Fibroblast of skin of scalp (primary cell): ENCODE measurements at places on chromosomes 2 and 18.

GRCh38 chr18:1806884-1807615 lies 764.3 kb downstream of the METTL4 start:
- DNase-seq, result no peak

GRCh38 chr18:8477615-8478014 lies 131.6 kb upstream of the RAB12 start:
- no peak for DNase-seq

DNA sequence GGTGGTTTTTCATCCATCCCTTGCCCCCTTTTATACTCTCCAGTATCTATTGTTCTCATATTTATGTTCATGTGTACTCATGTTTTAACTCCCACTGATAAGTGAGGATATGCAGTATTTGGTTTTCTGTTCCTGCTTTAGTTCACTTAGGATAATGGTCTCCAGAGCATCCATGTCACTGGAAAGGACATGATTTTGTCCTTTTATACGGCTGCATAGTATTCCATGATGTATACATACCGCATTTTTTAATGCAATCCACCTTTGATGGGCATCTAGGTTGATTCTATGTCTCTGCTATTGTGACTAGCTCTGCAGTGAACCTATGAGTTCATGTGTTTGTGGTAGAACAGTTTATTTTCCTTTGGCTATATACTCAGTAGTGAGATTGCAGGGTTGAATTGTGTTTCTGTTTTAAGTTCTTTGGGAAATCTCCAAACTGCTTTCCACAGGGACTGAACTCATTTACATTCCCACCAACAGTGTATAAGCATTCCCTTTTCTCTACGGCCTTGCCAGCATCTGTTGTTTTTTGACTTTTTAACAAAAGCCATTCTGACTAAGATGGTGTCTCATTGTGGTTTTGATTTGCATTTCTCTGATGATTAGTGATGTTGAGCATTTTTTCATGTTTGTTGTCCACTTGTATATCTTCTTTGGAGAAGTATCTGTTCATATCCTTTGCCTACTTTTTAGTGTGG lies 420.2 kb downstream of the THSD7B start:
- peak; percentile 33 for DNase-seq

DNA sequence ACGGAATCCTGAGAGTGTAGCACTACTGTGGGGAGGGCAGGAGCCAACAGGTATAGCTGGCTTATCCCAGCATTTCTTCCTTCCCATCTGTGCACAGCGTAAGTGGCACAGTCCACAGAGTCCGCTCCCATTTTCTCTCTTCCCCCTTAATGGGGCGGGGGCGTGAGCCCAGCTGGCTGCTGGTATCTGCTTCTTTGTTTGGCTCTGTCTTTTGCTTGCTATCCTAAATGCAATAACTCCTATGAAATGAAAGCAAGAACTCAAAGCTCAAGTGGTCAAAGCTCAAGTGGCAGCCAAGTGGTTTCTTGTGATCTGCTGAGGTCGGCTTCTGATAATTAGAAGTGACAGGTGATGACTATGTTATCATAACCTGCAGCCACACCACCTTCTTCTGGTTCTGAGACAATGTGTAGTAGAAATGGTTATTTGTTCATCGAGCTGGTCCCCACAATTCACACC lies 192.7 kb downstream of the PLCL1 start:
- DNase-seq, result no peak

- DNase-seq, result no peak
Observed at GRCh38 chr18:50330176-50330575, 42.7 kb upstream of the CXXC1 start.

DNA sequence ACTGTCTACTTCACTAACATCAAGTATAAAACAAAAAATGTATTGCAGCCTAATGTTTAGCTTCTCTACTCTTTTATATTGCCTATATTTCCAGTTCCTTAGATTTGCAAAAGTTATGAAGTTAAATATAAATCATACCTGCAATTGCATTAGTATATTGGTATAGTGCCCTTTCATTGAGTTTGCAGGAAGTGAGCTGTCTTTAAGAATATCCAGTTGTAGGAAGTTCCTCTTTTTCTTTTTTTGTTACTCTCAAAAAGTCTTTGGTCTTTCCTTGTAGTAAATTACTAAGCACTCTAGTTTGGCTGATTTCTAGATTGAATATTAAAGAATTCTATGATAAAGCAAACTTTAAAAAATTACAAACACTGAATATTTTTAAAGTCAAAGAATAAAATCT lies 71.3 kb upstream of the FN1 start:
- no peak for DNase-seq
